ENCODE measurements at places on chromosomes 5 and 9. TPM values are rescaled to one million over a fixed set of nuclear protein-coding genes. Genes with fewer than 3 reads are reported as not detected.

The CDH9 gene
- not detected for total RNA-seq

The SLC6A19 gene
- not detected for total RNA-seq

The ZNF618 gene
- total RNA-seq = 0.12 TPM

The NR4A3 gene
- 11.9 TPM for total RNA-seq

The NPR2 gene
- total RNA-seq = 9.6 TPM

The MAST4 gene
- 30.2 TPM for total RNA-seq

The RAD23B gene
- 111 TPM for total RNA-seq

The ARSI gene
- total RNA-seq = not detected

The CHSY3 gene
- total RNA-seq = not detected

The TEK gene
- total RNA-seq = not detected

The GRM6 gene
- total RNA-seq = not detected

The BTNL3 gene
- total RNA-seq = not detected

The FABP6 gene
- total RNA-seq = not detected

The NXNL2 gene
- not detected for total RNA-seq

The SPINK13 gene
- total RNA-seq = not detected

The CDH6 gene
- total RNA-seq = not detected

The RANBP17 gene
- not detected for total RNA-seq

The PANK3 gene
- total RNA-seq = 55.7 TPM

The EGFLAM gene
- not detected for total RNA-seq

The HCN1 gene
- not detected for total RNA-seq

The TMEM215 gene
- total RNA-seq = not detected
